Activated naive CD4-positive, alpha-beta T cell treated with anti-CD3 and anti-CD28 coated beads, Interleukin-2, amount 50 U/mL, for 72 hours (primary cell): ENCODE measurements at places on chromosomes 1 and 21.

GRCh38 chr21:32020564-32020963, 147.7 kb downstream of the HUNK start:
- DNase-seq, result no peak

DNA sequence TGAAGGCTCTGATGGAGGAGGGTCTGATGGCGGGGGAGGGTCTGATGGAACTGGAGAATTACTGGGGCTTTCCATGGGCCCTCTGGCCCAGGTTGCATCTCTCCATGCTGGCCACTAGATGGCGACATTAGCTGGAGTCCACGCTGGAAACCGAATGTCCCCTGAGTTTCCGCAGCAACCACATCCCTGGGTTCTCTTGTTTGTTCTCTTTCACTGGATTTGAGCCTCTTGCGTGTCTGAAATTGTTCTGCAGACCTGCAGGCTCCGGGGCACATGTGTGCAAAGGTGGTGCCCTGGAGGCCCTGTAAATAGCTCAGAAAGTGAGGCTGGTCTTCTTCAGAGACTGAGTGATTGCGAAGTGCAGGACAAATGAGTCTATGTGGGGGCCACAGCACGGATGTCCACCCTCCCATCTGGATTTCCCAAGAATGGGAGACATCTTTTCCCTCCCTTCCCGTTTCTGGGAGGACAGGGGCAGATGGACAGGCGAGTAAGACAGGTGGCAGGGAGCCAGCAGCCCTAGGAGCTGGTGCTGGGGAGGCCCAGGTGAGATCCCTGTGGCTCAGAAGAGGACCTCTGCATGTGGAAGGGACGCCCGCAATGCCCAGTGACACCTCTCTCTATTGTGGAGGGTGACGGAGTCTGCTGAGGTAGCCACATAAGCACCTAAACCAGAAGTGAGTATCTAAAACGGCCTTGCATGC, 73.2 kb upstream of the ABCG1 start:
- no peak for DNase-seq

- DNase-seq, result no peak
Measured at GRCh38 chr1:235275223-235275622, 52.8 kb downstream of the ARID4B start.

- DNase-seq, result no peak
Measured at GRCh38 chr1:45848097-45848496, 44.7 kb downstream of the MAST2 start.

DNA sequence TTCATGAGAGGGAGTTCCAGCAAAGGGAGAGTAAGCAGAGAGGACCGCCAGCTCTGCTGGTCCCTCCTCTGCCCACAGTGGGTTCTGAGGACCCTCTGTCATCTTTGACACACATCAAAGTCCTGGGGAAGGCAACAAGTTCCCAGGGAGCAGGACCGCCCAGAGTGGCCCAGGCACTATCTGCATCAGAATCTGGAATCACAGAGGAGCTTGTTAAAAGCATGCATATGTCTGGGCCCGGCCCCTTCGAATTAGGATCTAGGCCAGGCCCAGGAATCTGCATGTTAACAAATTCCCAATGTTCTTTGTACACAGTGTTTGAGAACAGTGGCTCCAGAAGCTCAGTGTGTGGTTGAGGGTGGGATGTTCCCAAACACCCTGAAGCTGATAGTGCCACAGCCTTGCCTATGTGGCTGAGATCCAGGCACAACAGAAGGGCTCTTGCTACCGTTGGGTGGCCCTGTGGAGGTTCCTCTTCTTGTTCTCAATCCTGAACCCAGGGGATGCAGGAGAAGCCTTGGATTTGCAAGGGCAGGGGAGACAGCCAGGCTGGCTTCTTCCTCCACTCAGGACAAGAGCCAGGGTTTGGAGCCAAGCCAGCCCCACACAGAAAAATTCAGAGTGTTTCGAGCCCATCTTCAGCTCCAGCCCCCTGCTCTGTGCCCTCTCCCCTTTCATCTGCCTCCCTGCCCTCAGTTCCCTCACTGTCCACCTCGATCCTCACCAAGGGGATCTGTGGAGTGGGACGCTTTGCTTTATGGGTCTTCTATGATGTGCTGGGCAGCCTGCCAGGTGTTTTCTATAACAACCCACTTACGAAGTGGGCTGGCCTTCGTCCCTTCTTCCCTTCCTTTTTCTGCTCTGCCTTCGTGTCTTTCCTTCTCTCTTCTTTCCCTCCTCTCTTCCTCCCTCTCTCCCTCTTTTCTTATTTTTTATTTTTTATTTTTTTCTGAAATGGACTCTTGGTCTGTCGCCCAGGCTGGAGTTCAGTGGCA, 129.0 kb upstream of the TMPRSS2 start:
- DNase-seq, result no peak

- no peak for DNase-seq
Measured at GRCh38 chr1:24406788-24407187, 6.8 kb downstream of the STPG1 start.

- DNase-seq, result no peak
Measured at GRCh38 chr1:48261881-48262400, 39.4 kb downstream of the SLC5A9 start.

DNA sequence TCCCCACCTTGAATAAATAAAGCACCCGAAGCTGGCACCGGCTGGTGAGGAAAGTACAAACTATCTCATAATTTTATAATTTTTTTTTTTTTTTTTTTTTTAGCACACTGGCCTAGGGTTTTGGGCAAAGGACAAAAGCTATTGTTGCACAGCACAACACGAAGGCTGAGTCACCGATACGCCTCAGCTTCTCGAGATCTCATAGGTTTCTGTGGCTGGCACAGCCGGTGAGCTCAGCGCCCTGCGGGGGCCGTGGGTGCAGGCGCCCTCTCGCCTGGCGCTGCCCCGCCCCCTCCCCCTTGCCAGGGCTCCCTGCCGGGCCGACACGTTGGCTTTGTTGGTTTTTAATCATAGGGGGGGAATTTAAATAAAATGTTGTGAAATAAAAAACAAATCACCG, 17.2 kb downstream of the CASZ1 start:
- no peak for DNase-seq

DNA sequence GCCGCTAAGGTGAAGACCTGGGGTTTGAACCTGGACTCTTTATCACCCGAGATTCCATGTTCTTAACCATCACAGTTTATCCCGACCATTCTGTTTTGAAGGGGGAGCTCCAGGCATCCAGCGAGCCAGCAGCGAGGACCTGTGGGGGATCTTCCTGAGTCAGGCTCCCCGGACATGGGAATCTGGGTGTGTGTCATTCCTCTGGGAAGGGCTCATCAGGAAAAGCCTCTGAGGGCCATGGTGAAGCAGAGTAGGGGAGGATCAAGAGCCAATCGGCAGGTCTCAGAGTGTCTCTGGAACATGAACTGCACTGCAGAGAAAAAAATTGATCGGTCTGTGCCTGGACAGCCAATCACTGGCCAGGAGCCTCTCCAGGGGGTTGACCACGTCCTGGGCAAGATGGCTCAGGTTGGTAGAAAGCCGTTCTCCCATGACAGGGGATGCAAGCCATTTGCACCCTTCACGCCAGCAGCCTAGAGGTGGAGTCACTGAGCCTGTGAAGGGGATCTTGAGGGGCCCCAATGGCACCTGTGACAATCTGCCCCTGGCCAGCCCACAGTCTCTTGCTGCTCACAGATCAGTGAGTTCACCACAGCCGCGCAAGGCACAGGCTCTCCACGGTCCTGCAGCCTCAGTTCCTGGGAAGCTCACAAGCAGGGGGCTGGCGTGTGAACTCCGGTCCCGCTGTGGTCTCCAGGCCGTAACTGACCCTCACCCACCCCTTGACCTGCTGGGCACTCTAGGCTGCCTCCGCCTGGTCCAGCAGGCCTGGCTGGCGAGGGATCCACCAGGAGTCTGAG, 20.4 kb upstream of the ACTRT2 start:
- DNase-seq, result peak; percentile 31

- no peak for DNase-seq
Measured at GRCh38 chr21:44941567-44941966, 1.7 kb downstream of the SLX9 start.

- no peak for DNase-seq
Measured at GRCh38 chr1:28735961-28736449, 735 bp upstream of the YTHDF2 start.

- DNase-seq, result peak; percentile 76
Measured at GRCh38 chr1:171644805-171645483, 7.5 kb downstream of the MYOC start.

GRCh38 chr1:177779166-177779965, 190.5 kb downstream of the SEC16B start:
- no peak for DNase-seq

DNA sequence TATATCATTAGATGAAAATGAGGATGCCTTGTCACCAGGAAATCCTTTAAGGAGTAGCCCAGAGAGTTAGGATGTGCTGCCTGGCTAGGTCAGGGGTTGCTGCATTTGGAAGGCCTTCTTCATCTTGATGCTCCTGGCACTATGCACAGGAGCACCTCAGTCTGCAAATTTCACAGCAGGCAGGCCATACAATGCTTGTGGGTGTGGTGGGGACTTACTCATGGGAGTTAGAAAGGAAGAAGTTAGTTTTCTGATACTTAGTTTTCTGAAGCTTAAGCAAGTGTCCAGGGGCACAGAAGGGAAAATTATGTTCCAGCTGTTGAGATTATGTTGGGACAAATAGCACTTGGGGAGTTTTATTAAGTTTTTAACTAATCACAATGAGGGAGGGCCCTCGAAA, 11.4 kb downstream of the HLX start:
- DNase-seq, result no peak

DNA sequence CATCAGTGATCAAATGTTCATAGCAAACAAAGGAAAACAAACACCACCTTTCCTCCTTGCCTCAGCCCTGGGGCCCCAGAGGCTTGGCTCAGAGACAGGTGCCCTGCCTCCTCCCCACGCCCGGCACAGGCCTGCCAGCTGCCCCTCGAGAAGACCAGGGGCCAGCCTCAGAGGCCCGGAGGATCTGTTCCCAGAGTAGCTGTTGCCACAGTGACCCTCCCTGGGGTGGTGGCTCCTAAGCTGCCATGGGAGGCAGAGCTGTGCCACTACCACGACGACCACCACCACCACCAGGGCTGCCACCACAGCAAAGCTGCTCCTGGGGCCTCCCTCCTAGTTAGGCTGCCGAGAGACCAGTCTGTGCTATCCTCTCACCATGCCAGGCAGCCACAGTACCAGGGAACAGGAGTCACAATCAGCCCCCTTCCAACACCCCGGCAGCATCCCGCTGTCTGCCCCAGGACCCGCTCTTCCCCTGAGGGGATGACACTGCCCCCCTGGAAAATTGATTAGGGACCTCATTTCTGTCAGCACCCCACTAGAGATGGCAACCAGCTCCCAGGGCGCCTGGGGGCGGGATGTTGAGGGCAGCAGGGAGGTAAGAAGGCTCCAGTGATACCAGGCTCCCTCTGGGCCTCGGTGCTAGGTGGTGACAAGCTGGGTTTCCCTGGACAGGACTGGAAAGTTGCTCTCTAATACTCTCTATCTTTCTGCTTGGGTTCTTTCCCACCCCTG, 30.5 kb downstream of the KCNC4 start:
- no peak for DNase-seq

- DNase-seq, result no peak
Measured at GRCh38 chr1:178160736-178161475, 67.0 kb downstream of the RASAL2 start.

- DNase-seq, result no peak
Measured at GRCh38 chr1:2386636-2387611, 4.4 kb downstream of the MORN1 start.

GRCh38 chr1:98761219-98761865, 99.8 kb downstream of the SNX7 start:
- no peak for DNase-seq

DNA sequence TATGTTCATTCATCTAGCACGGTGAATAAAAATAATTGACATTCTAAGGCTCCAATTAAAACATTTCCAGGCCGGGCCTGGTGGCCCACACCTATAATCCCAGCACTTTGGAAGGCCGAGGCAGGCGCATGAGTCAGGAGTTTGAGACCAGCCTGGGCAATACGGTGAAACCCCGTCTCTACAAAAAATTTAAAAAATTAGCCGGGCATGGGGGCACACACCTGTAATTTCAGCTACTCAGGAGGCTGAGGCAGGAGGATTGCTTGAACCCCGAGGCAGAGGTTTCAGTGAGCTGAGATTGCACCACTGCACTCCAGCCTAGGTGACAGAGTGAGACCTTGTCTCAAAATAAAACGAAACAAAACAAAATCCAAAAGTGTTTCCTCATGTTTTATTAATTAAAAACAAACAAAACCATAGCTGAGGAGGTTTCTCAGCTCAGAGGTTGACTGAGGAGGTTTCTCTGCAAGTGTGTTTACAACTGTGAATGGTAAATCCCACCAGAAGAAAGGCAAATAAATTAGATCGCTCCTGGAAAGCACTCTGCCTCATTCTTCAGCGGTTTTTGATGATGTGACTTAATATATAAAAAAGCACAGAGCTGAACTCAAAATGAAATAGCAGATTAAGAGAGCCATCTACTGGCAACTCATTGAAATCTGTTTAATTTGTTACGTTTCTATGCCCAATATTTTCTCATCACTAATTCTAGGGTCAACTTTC, 37.7 kb upstream of the ATG4C start:
- DNase-seq, result no peak

GRCh38 chr1:235635938-235636662, 13.5 kb downstream of the GNG4 start:
- peak; percentile 33 for DNase-seq

DNA sequence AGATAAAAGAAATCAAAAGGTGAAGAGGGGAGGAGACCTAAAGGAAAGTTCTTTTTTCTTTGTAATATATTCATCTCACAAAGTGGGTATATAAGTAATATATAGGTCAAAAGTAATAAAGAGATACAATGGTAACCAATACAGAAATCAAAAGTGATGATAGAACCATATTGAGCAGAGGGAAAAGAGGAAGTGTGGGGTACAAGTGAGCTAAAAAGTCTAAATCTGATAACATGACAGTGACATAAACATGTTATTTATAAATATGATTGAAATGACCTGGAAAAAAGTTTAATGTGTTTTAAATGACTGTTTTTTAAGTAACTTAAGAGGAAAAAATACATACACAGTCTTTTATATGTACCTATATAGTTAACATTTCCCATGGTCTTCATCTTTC, 70.5 kb downstream of the MRPL39 start:
- DNase-seq, result no peak

- DNase-seq, result no peak
Measured at GRCh38 chr21:18460979-18461378, 57.4 kb upstream of the TMPRSS15 start.

GRCh38 chr1:89802051-89802450, 18.8 kb upstream of the LRRC8D start:
- no peak for DNase-seq

- DNase-seq, result no peak
Measured at GRCh38 chr1:89986020-89986419, 8.9 kb upstream of the ZNF326 start.

- DNase-seq, result no peak
Measured at GRCh38 chr1:26257222-26257621, 22.7 kb upstream of the SH3BGRL3 start.

GRCh38 chr1:114290341-114290740, 136.7 kb upstream of the SYT6 start:
- DNase-seq, result no peak

GRCh38 chr1:177239792-177240191, 69.0 kb downstream of the BRINP2 start:
- DNase-seq, result no peak

- DNase-seq, result no peak
Measured at GRCh38 chr1:228866468-228866867, 131.2 kb downstream of the RHOU start.

DNA sequence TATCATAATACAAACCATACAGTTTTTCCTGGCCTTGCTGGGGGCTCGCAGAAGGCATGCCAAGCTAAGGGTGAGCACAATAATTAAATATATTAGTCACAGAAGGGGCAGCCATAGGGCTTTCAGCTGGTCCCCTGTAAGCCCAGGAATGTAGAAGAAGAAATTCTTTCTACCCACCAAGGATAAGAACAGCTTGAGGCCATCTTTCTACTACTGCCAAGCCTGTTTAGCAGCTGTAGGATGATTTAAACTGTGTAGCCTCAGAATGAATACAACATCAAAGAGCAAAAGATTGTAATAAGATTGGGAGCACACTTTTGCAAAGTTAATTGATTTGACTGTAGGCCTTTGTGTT, 171.5 kb downstream of the LRRC7 start:
- no peak for DNase-seq
